GM04503 (cell line): ENCODE measurements at places on chromosomes 11 and 22.

GRCh38 chr22:37843741-37844089 lies 419 bp downstream of the ANKRD54 start:
- no peak for DNase-seq

GRCh38 chr11:120130176-120130980 lies 7.5 kb downstream of the TRIM29 start:
- DNase-seq, result no peak

DNA sequence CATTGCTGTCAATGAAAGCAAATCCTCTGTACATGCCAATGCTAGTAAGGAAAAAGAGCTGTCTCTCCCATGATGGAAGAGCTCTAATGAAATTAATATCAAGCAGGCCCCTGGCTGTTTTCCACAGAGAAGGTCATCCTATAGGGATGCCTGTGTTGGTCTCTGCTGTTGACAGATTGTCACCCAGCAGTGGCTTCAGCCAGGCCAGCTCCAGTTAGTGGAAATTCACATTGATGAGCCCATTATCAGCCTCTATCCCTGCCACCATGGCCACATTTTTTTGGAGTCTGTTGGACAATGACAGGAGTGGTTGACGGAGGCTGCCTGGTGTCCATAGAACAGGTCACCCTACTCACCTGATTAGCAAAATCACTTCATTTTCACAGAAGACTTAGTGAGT lies 104.3 kb downstream of the GGTLC2 start:
- DNase-seq, result no peak

DNA sequence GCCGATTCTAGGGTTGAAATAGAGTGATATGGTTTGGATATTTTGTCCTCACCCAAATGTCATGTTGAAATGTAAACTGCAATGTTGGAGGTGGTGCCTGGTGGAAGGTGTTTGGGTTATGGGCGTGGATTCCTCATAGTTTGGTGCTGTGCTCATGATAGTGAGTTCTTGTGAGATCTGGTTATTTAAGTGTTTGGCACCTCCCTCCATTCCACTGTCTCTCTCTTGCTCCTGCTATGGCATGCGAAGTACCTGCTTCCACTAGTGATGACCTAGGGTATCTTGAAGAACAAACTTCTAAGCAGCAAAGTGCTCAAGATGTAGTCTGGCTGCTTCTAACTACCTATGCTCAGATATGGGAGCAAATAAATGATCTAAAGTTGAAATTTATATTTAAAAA lies 56.0 kb upstream of the TSPAN18 start:
- no peak for DNase-seq

- DNase-seq, result no peak
Observed at GRCh38 chr11:121717296-121717695, 264.5 kb upstream of the SORL1-AS1 start.

DNA sequence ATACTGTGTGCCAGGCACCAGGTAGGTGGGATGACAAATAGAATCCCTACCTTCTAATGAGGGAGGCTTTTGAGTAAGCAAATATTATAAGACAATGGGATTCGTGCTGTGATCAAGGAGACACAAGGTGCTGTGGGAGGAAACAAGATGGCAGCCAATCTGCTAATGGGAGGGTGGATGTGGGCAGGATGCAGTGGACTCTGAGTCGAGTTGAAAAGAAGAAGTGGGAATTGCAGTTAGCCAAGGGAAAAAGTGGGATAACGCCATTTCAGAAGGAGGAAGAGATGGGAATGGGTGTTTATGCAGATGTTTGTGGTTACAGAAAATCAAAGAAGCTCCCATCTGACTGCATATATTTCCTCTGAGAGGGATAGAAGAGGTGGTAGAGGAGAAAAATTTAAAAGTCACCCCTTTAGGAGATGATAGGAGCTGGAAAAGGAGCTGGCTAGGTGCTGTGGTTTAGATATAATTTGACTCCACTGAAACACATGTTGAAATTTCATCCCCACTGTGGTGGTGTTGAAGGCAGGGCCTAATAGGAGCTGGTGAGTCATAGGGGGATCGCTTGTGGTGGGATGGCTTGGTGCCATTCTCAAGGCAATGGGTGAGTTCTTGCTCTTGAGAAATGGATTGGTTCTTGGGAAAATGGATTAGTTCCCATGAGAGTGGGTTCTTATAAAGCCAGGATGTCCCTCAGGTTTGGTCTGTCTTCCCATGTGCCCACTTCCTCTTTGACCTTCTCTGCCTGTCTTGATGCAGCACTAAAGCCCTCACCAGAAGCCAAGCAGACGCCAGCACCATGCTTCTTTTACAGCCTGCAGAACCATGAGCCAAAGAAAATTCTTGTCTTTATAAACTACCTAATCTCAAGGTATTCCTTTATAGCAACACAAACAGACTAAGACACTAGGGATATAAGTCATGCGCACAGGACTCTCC lies 30.0 kb upstream of the POU2AF1 start:
- no peak for DNase-seq

- no peak for DNase-seq
Observed at GRCh38 chr11:59187035-59187434, 15.1 kb downstream of the DTX4 start.
